ENCODE measurements at places on chromosomes 2 and 18.

- DNase-seq = no peak
Observed at GRCh38 chr2:161077367-161078210, 82.6 kb upstream of the TANK start.

GRCh38 chr2:43265421-43265820, 39.0 kb upstream of the ZFP36L2 start:
- no peak for DNase-seq

- no peak for DNase-seq
Observed at GRCh38 chr2:204720874-204721273, 175.6 kb downstream of the PARD3B start.

DNA sequence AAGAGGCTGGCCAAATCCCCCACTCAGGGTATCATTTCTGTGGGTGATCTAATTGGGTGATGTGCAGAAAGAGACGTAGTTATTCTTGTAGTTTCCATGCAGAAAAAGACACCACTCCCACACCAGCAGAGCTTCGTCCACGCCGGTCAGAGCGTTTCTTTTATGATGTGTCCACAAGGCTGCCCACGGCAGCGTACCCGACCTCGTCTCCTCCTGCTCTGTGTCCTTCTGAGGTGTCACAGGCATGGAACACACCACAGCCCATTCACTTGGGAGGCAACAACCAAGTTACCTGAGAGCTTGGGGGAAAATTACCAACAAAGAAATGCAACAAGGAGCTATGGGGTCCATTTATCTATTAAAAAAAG, 131.3 kb downstream of the PXDN start:
- no peak for DNase-seq

- DNase-seq = no peak
Observed at GRCh38 chr2:207825978-207826377, 56.3 kb upstream of the FZD5 start.

DNA sequence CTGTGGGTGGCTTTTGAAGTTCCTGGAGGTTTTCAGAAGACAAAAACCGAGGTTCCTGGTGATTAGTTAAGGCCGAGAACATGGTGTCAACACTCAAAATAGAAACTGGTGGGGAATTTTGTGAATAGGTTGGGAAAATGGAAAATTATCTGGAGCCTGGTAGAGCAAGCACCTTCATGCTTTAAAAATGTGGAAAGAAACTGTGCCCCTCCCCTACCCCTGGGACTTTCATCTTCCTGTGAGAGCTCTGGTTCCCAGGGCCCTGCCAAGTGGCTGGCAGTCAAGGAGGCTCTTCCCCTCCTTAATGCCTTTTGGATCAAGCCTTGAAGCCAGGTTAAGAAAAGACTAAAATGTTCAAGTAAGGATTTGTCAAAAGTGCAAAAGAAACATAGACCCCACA, 1.9 kb upstream of the CRACDL start:
- no peak for DNase-seq

- no peak for DNase-seq
Observed at GRCh38 chr18:35756506-35757117, 175.1 kb downstream of the GALNT1 start.

- no peak for DNase-seq
Observed at GRCh38 chr2:239760596-239760995, 264.5 kb downstream of the NDUFA10 start.

DNA sequence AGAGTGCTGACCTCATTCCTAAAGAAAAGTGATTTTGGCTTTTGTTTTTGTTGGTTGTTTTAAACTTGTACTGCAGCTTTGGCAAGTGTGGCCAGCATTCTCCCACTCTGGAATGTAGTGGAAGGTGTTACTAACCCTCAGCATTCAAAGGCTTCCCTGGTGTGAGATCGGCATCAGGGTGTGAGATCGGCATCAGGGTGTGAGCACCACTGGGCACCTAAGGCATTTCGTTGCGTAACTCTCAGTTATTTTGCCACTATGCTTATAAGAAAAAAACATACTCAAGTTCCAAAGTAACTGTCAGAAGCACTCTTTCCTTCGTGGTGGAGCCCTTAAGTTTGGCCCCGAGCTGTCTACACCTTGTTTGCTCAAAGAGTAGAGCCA, 1.7 kb downstream of the CYBRD1 start:
- no peak for DNase-seq

GRCh38 chr2:43085929-43086328, 140.5 kb downstream of the ZFP36L2 start:
- DNase-seq = no peak

DNA sequence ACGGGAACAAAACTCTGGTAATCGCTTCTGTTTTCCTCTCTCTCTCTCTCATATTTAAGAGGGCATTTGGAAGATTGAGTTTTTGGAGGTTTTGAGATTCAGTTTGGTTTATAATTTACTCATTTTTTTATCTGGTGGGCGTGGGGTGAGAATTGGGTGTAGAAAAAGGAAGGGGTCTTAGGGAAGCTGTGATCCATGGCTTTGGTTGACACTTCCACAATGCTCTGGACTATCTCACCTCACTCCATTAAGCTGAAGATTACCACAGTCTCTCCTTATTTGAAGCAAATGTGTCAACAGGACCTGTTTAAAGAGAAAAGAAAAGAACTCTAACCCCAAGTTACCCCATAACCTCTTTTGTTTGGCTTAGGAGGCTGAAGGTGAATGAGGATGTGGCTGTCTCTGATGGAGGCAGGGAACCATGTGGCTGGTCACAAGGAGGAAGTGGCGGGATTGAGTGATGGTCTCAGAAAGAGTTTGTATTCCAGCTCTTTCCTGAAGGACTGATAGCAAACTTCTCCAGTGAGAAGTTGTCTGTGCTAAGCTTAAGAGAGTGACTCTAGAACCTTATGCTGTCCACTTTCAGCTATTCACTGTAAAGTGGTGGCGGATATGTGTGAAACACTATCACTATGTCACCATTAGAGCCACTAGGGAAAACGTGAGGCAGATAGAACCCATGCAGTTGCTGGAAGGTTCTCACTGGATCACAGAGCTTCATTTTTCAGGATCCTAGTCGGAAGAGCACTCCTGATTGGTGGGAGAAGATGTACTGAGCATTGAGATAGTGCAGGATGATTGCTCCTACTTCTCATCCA, 934 bp downstream of the ZNF804A start:
- DNase-seq = no peak

DNA sequence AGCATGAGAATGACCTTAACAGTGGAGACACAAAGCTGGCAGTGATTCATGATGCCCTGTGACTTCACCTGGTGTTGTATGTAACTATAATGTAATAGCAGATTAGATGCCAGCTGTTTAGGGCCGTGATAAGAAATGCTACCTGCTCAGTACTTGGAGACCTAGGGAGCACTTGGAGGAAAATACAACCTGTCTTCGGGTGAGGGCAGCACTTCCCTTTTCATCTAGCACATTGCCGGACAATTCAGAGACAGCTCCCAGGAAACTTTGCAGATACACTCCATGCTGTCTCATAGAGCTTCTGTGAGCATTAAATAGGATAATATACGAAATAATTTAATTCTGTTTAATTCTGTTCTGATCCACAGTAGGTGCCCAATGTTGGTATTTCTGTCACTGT, 668.5 kb downstream of the TSN start:
- DNase-seq = no peak

DNA sequence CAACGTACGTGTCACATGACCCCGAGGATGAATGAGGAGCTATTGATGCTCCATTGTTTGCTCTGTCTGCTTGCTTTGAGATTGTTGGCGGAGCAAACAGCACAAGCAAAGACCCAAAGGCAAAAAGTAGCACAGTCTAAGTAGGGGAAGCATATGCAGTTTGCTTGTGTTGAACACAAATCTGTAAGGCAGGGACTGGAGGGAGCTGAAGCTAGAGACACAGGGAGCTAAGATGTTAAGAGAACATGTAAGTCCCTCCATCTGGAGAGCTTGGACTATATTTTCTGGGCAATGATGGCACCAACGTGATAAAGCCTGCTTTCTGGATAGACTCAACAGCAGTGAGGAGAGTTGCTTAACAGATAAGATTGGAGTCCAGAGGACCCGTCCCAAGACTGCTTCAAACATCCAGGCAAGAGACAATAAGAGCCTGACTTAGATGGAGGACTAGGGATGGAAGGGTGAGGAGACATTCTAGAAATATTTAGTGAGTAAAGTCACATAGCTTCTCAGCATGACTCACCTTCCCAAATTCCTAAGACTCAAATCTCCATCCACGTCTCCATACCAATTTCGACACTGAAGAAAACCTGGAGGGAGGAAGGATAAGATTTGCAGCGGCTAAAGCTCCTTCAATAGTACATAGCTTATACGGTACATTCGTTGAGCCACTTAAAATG, 88.1 kb upstream of the KLF7 start:
- DNase-seq = no peak

DNA sequence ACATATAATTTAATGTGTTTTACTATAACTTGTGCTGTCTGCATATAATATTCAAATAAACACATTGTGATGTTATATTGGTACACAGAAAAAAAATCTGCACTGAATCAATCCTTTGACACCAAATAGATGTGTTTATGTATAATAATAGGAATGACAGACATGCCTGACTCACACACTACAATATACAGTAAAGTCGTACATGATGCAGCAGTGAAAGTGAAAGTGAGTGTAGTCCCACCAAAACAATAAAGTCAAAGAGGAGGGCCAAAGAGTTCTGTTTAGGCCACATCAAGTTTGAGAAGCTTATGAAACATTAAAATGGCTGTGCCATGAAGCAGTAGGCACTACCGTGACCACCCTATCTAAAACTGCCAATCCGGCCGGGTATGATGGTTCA, 8.2 kb upstream of the RBM44 start:
- no peak for DNase-seq

GRCh38 chr2:240629619-240629967, 4.3 kb downstream of the GPR35 start:
- no peak for DNase-seq

GRCh38 chr2:128496700-128497099, 178.0 kb upstream of the HS6ST1 start:
- DNase-seq = no peak

DNA sequence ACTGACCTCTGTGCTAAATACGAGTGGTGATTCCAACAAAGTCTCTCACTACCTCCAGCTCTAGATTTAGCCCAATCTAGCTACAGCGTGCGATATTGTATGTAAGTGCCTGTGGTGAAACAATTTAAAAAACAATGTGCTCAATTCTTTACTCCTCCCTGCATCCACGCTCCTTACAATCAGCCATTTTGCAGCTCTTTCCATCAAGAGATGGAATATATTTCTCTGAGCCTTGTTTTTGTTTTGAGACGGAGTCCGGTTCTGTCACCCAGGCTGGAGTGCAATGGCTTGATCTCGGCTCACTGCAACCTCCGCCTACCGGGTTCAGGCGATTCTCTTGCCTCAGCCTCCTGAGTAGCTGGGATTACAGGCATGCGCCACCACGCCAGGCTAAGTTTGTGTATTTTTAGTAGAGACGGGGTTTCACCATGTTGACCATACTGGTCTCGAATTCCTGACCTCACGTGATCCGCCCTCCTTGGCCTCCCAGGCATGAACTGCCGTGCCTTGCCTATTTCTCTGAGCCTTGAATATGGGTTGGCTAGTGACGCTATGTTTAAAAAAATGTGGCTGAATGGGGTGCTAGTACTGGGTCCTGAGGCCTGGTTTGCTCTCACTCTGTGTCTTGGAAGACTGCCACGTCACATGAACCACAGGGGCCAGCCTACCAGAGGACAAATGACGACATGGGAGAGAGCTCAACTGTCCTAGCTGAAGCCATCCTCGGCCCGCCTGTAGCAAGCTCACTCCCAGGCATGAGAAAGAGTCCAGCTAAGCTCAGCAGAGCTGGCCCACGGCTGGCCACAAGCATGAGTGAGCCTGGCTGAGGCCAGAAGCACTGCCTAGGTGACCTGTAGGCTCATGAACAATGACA, 14.8 kb downstream of the WDFY1 start:
- DNase-seq = no peak

DNA sequence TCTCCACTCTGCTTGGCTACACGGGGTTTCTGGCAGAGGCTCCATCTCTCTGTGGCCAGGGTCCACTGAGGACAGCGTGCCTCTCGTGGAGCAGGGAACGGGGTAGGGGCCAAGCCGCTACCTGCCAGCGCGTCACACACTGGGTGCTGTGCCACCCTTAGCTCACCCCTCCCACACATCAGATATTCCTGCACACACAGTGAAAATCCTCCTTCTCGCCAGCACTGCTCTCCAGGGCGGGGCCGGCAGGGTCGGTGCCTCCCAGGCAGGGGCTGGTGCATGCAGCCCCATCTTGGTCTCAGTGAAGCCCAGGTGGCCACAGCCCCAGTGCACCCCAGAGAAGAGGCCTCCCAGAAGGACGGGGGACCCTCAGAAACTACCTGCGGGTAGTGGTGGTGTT, 124.6 kb downstream of the MBP start:
- no peak for DNase-seq

DNA sequence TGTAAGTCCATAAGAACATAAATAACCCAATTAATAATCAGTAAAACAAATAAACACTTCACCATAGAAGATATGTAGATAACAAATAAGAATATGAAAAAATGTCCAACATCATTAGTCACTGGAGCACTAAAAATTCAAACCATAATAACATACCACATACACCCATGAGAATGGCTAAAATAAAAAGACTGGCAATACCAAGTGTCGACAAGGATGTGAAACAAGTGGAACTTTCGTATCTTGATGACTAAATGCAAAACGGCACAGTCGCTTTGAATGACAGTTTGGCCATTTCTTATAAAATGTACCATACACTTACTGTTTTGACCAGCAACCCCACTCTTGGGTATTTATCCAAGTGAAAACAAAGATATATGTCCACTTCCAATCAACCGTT, 26.8 kb downstream of the ANKMY1 start:
- no peak for DNase-seq

DNA sequence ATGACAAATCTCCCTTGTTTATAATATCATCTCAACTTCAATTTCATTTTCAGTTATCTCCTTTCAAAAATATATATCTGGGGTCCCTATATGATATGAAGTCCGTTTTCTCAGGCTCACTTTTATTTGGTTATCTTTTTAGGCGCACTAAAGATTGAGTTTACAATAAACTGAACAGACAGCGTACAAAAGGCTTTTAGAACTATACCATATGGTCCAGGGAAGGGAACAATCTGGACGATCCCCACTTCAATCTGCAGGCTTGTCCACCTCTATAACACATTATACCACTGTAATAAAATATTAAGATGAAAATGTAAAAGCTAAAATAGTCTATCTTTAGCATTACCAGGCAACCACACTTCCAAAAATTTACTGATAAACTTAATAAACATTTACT, 289.9 kb downstream of the ZEB2 start:
- DNase-seq = no peak

GRCh38 chr2:238667639-238668038, 180.2 kb upstream of the TWIST2 start:
- DNase-seq = no peak

DNA sequence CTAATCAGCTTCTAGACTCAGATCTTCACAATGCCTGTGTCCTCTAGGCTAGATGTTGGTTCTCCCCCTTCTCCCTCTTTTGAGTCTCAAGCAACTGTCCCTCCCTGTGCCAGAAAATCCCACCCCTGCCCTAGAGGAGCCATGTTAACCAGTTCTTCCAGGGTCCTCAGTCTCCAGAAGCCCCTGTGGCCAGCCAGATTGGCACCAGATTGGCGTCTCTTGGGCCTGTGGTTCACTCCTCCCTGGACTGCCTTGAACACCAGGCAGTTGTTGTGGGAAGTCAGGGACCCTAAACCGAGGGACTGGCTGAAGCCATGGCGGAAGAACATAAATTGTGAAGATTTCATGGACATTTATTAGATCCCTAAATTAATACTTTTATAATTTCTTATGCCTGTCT, 36.6 kb downstream of the CYP26B1 start:
- no peak for DNase-seq

- no peak for DNase-seq
Observed at GRCh38 chr2:112045446-112046014, 9.5 kb upstream of the TMEM87B start.

Measured in NCI-H1436 treated with DMSO at 0.1 percent for 48 hours (cell line).